ENCODE measurements at places on chromosomes 5 and 9. TPM values are rescaled to one million over a fixed set of nuclear protein-coding genes. Genes with fewer than 3 reads are reported as not detected.

Gene PRXL2C
- 6.4 TPM for polyA plus RNA-seq

Gene WDR38
- polyA plus RNA-seq, result 7.2 TPM

Gene ADCY2
- polyA plus RNA-seq, result 7.6 TPM

Gene CDC25C
- 10.2 TPM for polyA plus RNA-seq

Gene NRG2
- 10.1 TPM for polyA plus RNA-seq

Gene BTNL8
- 0.85 TPM for polyA plus RNA-seq

Gene GFI1B
- 1.0 TPM for polyA plus RNA-seq

Gene PCSK1
- polyA plus RNA-seq, result 0.43 TPM

Gene C9orf50
- polyA plus RNA-seq, result 0.53 TPM

Gene SIT1
- 0.40 TPM for polyA plus RNA-seq

Gene NXNL2
- polyA plus RNA-seq, result 1.2 TPM

Gene NFIL3
- 39.4 TPM for polyA plus RNA-seq

Gene GGTA1
- polyA plus RNA-seq, result 7.6 TPM

Gene CRB2
- 0.40 TPM for polyA plus RNA-seq

Gene ECPAS
- 92.0 TPM for polyA plus RNA-seq

Gene NUTM2F
- polyA plus RNA-seq, result not detected

Gene KCNMB1
- 1.4 TPM for polyA plus RNA-seq

Gene FAT2
- 0.07 TPM for polyA plus RNA-seq

Gene FAM120A
- 67.0 TPM for polyA plus RNA-seq

Gene GHR
- 29.2 TPM for polyA plus RNA-seq

Gene PCDHGB2
- 4.7 TPM for polyA plus RNA-seq

Gene PDGFRB
- 180 TPM for polyA plus RNA-seq

Gene CDC20B
- polyA plus RNA-seq, result 23.4 TPM

Gene DOCK8
- 6.2 TPM for polyA plus RNA-seq

Gene CDK9
- 66.0 TPM for polyA plus RNA-seq

Gene FOXI1
- not detected for polyA plus RNA-seq

Gene TAF11L5
- polyA plus RNA-seq, result not detected

Gene FOXD4L5
- 0.46 TPM for polyA plus RNA-seq

Gene CCNB1
- polyA plus RNA-seq, result 61.8 TPM

Gene AHRR
- polyA plus RNA-seq, result 7.6 TPM

Gene IL33
- 184 TPM for polyA plus RNA-seq

Gene RALGPS1
- polyA plus RNA-seq, result 19.5 TPM

Gene BOD1
- 146 TPM for polyA plus RNA-seq

Gene TLX3
- polyA plus RNA-seq, result not detected

Gene TMEM215
- 0.05 TPM for polyA plus RNA-seq

Gene OBP2B
- not detected for polyA plus RNA-seq

Gene ACOT12
- 0.45 TPM for polyA plus RNA-seq

Gene PCDHGA6
- polyA plus RNA-seq, result 4.6 TPM

Gene PTPDC1
- 18.7 TPM for polyA plus RNA-seq

Gene SPATA31D4
- not detected for polyA plus RNA-seq

Gene SLC44A1
- 74.2 TPM for polyA plus RNA-seq

Gene SNAPC4
- polyA plus RNA-seq, result 12.9 TPM

Gene CCDC183
- 10.6 TPM for polyA plus RNA-seq

Gene GABRA1
- 0.80 TPM for polyA plus RNA-seq

Gene PCDHB13
- polyA plus RNA-seq, result 4.8 TPM

Gene IFNB1
- polyA plus RNA-seq, result not detected

Gene OTP
- polyA plus RNA-seq, result not detected

Gene GPR150
- not detected for polyA plus RNA-seq

Gene ERBIN
- polyA plus RNA-seq, result 77.5 TPM

Gene NRARP
- polyA plus RNA-seq, result 14.7 TPM

Gene IL13
- polyA plus RNA-seq, result 0.21 TPM

Gene SYNPO
- polyA plus RNA-seq, result 19.8 TPM

Gene PCDHGC5
- polyA plus RNA-seq, result 0.76 TPM

Gene CTNNAL1
- 94.0 TPM for polyA plus RNA-seq

Gene C5orf58
- polyA plus RNA-seq, result 0.31 TPM

Gene ICE1
- polyA plus RNA-seq, result 28.8 TPM

Gene ATP6V1G1
- 205 TPM for polyA plus RNA-seq

Gene GADD45G
- 3.2 TPM for polyA plus RNA-seq

Gene EMB
- 6.8 TPM for polyA plus RNA-seq
